Naive thymus-derived CD4-positive, alpha-beta T cell (primary cell): ENCODE measurements at places on chromosomes 1 and 21. TPM values are rescaled to one million over a fixed set of nuclear protein-coding genes. Genes with fewer than 3 reads are reported as not detected.
A peak's percentile ranks its signal among the peaks of the same experiment; 100 is the strongest.

- H3K27ac ChIP-seq, result no peak overlapping the region
- no peaks in the 10 kb centered on the region for H3K36me3 ChIP-seq
- DNase-seq, result no peak
- no peak overlapping the region for H3K4me3 ChIP-seq
Observed at GRCh38 chr1:24382165-24382577, 31.4 kb downstream of the STPG1 start.

Gene DLGAP3
- polyA plus RNA-seq, result 0.13 TPM

Gene CD52
- polyA plus RNA-seq, result 7,628 TPM

Gene SPRR4
- not detected for polyA plus RNA-seq

GRCh38 chr1:1021920-1022259 is 2.0 kb downstream of the AGRN start:
- H3K4me1 ChIP-seq, result peaks cover 6% of the 10 kb centered on the region
- H3K27ac ChIP-seq, result no peak overlapping the region
- no peak for DNase-seq
- H3K4me3 ChIP-seq, result no peak overlapping the region
- H3K36me3 ChIP-seq, result no peaks in the 10 kb centered on the region

Gene PSMB4
- polyA plus RNA-seq, result 54.5 TPM

- H3K27ac ChIP-seq, result no peak overlapping the region
- H3K27me3 ChIP-seq, result no peaks in the 10 kb centered on the region
- H3K4me3 ChIP-seq, result no peak overlapping the region
- DNase-seq, result no peak
- no peaks in the 10 kb centered on the region for H3K36me3 ChIP-seq
Observed at GRCh38 chr1:4407851-4408250, 246.6 kb upstream of the AJAP1 start.

Gene OR2T33
- polyA plus RNA-seq, result not detected

DNA sequence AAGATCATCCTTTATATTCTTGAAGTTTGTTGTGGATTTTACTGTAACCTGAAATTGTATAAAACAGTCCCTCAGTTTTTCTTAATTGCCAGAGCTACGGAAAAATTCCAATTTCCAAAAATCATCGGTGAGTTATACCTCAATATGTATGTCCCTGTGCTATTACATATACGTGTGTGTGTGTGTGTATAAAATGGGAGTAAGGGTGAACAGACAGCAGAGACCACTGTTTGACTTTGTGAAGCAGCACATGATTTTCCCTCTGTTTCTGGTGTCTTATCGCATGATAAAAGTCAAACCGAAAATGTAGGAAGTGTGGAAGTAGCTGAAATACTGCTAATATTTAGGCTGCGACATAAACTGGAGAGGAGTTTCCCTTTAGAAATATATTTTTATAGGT is 1.2 kb downstream of the OR2T1 start:
- no peaks in the 10 kb centered on the region for H3K4me1 ChIP-seq
- no peaks in the 10 kb centered on the region for H3K36me3 ChIP-seq
- H3K27ac ChIP-seq, result no peak overlapping the region
- H3K27me3 ChIP-seq, result no peaks in the 10 kb centered on the region

GRCh38 chr1:212514782-212515181 is 82.1 kb downstream of the NENF start:
- no peak for DNase-seq
- H3K36me3 ChIP-seq, result no peaks in the 10 kb centered on the region
- no peaks in the 10 kb centered on the region for H3K27me3 ChIP-seq
- peaks cover 8% of the 10 kb centered on the region for H3K4me1 ChIP-seq

DNA sequence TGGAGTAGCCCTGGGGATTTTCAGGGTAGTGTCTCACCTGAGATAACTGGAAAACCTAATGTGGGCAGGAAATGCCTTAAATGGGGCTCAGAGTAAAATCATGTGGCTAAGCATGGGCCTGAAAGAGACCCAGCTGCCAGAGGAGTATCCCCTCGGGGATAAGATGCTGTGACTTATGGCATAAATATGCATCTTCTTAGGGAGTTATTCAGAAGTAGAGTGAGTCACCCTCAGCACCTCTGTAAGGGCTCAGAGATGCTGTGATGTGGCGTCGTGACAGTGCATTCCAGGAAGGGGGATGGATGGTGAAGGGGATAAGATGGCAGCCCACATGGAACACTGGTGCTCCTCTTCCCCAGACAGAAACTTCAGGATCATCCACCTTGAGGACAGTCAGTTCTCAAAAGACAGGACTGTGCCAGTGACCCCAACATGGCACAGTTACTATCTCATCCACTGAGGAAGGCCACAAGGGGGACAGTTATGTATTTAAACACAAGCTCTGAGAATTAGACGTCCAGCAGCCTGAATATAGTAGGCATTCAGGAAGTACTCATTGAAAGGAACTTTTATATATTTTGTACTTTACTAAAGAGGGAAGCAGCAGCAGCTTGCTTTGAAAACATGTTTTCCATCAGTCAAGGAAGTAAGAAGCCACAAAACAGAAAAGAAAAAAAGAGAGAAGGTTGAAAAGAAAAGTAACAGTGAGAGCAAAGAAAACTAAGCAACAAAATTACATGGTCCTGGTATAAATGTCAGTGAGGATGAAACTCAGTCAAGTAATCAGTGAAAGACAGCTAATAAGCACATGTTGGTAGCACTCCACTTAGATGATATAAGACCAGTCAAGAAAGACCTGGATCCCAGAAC is 8.3 kb downstream of the IL24 start:
- peak overlapping the region; percentile 17 for H3K4me3 ChIP-seq
- peaks cover 26% of the 10 kb centered on the region for H3K36me3 ChIP-seq
- H3K27ac ChIP-seq, result peak overlapping the region; percentile 69
- peak; percentile 64 for DNase-seq
- H3K4me1 ChIP-seq, result peaks cover 28% of the 10 kb centered on the region

- H3K4me1 ChIP-seq, result no peaks in the 10 kb centered on the region
- H3K27me3 ChIP-seq, result no peaks in the 10 kb centered on the region
- no peak overlapping the region for H3K4me3 ChIP-seq
Observed at GRCh38 chr1:222263791-222264190, 284.1 kb downstream of the HHIPL2 start.

- no peak overlapping the region for H3K4me3 ChIP-seq
- no peaks in the 10 kb centered on the region for H3K27me3 ChIP-seq
- DNase-seq, result no peak
- H3K36me3 ChIP-seq, result no peaks in the 10 kb centered on the region
Observed at GRCh38 chr1:99579691-99580172, 66.2 kb upstream of the PALMD start.

DNA sequence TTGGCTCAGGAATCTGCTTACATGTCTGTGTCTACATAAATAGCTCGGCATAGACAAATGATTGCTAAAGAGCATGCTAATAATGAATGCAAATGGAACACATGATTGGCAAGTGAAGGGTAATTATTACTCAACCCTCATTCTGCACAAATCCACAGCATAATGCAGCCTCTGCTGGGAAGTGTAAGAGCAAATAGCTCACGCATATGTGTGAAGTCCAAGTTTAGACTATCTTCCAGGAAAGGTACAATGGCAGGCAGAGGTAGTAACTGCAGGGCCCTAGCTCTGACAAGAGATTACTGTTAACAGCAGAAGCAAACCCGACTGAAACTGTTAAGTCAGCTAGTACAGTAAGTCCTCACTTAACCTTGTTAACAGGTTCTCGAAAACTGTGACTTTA is 7.0 kb upstream of the IL6R start:
- DNase-seq, result no peak
- peaks cover 28% of the 10 kb centered on the region for H3K4me1 ChIP-seq
- no peak overlapping the region for H3K4me3 ChIP-seq
- no peaks in the 10 kb centered on the region for H3K27me3 ChIP-seq

Gene KIF2C
- 0.52 TPM for polyA plus RNA-seq

DNA sequence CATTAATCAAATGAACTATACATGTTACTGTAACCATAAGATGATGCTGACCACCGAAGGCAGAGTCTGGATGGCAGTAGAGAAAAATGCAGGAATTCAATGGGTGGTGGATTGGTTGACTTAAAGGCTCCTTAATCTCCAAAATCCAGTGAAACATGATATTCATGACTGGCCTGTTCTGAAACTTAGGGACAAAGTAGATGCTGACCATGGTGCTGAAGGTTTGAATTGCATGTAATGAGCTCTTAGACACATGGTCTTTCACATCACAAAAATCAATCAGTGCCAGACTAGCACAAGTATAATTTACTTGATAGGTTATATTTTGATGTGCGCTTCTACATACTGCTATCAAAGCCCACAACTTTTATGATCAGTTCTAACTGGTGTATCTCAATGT is 30.9 kb upstream of the NTMT2 start:
- peaks cover 4% of the 10 kb centered on the region for H3K27me3 ChIP-seq
- no peak overlapping the region for H3K4me3 ChIP-seq
- no peak overlapping the region for H3K27ac ChIP-seq
- no peaks in the 10 kb centered on the region for H3K36me3 ChIP-seq
- H3K4me1 ChIP-seq, result no peaks in the 10 kb centered on the region
- DNase-seq, result no peak

Gene PTGFRN
- 1.0 TPM for polyA plus RNA-seq

GRCh38 chr1:168121401-168122011 is 15.2 kb downstream of the GPR161 start:
- H3K36me3 ChIP-seq, result no peaks in the 10 kb centered on the region
- no peak overlapping the region for H3K27ac ChIP-seq

Gene VAMP4
- polyA plus RNA-seq, result 15.5 TPM

DNA sequence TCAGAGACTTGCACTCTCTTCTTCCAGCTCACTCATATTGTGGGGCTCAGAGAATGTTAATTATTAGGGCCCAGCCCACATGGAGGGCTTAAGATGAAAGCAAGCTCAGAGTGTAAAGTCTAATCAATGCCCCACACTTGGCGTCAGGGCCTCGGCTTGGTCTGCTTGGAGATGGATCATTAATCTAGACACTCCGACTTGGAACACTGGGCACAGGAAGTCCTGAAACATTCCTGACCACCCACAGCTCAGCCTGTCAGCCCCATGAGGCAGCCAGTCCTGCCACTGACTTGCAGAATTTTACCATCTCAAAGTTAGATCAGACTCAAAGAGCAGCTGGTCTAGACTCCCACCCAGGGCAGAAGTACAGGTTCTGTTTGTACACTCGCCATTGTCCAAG is 69.8 kb upstream of the TRABD2B start:
- DNase-seq, result no peak
- H3K27ac ChIP-seq, result no peak overlapping the region
- no peaks in the 10 kb centered on the region for H3K36me3 ChIP-seq

- no peaks in the 10 kb centered on the region for H3K4me1 ChIP-seq
- H3K27me3 ChIP-seq, result no peaks in the 10 kb centered on the region
Observed at GRCh38 chr21:27269644-27270043, 302.8 kb upstream of the ADAMTS5 start.

GRCh38 chr1:30974536-30974935 is 66.0 kb upstream of the SDC3 start:
- no peaks in the 10 kb centered on the region for H3K4me1 ChIP-seq
- no peak overlapping the region for H3K27ac ChIP-seq
- DNase-seq, result no peak

Gene S100A7A
- polyA plus RNA-seq, result not detected

Gene PLEKHN1
- not detected for polyA plus RNA-seq

DNA sequence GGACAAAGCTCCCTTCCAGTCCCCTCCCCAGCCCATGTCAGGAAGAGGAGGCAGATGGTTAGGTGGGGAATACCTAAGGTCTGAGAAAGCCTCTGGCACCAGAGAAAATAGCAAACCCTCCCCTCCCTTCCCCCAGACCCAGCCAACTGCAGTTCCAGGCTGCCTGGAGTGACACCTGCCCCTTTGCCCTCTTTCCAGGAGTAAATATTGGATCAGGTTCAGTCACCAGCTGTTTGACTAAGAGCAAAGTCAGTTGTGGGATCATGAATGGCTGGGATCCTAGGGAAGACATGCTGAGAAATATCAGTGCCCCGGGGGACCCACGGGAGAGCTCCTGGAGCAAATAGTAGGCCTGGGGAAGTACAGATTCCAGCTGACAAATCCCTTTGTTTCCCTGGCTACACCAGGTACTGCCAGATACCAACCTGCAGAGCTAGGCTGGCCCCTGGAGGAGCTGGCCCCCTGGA is 12.2 kb upstream of the CDK18 start:
- no peak overlapping the region for H3K27ac ChIP-seq
- no peaks in the 10 kb centered on the region for H3K27me3 ChIP-seq
- no peak for DNase-seq
- no peak overlapping the region for H3K4me3 ChIP-seq

GRCh38 chr1:45667321-45668111 is 18.8 kb downstream of the GPBP1L1 start:
- H3K36me3 ChIP-seq, result no peaks in the 10 kb centered on the region
- DNase-seq, result no peak
- H3K27ac ChIP-seq, result no peak overlapping the region
- no peaks in the 10 kb centered on the region for H3K27me3 ChIP-seq

DNA sequence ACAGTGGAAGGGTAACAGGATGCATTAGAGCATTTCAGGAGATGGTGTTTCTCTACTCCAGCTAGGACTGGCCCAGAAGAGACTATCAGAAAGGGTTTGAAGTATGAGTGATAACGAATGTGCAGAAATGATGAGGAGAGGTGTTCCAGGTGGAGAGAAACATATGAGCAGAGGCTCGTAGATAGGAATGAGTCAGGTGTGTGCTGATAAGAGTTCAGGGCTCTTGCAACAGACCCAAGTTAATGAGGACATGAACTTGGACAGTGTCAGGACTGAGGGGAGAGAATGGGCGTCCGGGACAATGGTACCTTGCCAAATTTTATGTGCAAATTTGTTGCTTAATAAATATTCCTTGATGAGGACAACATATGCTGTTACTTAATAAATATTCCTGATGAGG is 183.9 kb upstream of the NFIA start:
- no peak for DNase-seq
- no peaks in the 10 kb centered on the region for H3K27me3 ChIP-seq
- H3K4me3 ChIP-seq, result no peak overlapping the region
- H3K27ac ChIP-seq, result no peak overlapping the region
- H3K4me1 ChIP-seq, result no peaks in the 10 kb centered on the region
- no peaks in the 10 kb centered on the region for H3K36me3 ChIP-seq

DNA sequence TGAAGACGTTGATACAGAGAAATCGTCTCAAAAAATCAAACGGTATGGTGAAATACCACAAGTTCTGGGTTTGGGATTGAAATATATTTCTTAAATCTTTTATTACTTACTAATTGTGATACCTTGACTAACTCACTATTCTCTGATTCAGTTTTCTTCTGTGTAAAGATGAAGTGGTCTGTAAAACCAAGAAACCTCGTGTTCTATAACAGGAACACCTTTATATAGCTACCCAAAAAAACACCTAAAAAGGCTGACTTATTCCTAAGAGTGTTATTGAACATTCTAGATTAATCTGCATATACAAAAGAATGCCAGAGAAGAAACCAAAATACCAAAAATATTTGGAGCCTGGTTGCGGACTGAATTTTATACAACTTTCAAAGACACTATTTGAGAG is 721 bp downstream of the LRRIQ3 start:
- H3K27ac ChIP-seq, result peak overlapping the region; percentile 84
- peaks cover 3% of the 10 kb centered on the region for H3K36me3 ChIP-seq
- peaks cover 5% of the 10 kb centered on the region for H3K4me1 ChIP-seq
- H3K27me3 ChIP-seq, result no peaks in the 10 kb centered on the region

DNA sequence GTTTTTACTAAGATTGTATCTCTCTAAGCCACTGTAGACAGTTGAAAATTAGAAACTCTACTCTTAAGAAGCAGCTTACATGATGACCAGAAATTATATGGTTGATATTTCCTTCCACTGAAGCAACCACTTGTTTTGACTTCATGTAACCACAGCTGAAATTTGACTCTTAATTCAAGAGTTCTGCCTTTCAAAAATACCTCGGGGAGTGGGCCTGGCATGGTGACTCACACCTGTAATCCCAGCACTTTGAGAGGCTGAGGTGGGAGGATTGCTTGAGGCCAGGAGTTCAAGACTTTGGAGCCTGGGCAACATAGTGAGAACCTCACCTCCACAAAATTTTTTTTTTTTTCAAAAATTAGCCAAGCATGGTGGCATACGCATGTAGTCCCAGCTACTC is 4.3 kb downstream of the AMPD1 start:
- no peak for DNase-seq
- H3K27me3 ChIP-seq, result no peaks in the 10 kb centered on the region
- H3K4me3 ChIP-seq, result no peak overlapping the region
- H3K27ac ChIP-seq, result no peak overlapping the region
- no peaks in the 10 kb centered on the region for H3K36me3 ChIP-seq
- no peaks in the 10 kb centered on the region for H3K4me1 ChIP-seq
